ENCODE measurements at places on chromosomes 3 and 15.

GRCh38 chr3:48845170-48845569 is 2.5 kb downstream of the PRKAR2A start:
- DNase-seq: no peak

- peak; percentile 50 for DNase-seq
These were observed 19.5 kb downstream of the SETMAR start for GRCh38 chr3:4322635-4323034.

DNA sequence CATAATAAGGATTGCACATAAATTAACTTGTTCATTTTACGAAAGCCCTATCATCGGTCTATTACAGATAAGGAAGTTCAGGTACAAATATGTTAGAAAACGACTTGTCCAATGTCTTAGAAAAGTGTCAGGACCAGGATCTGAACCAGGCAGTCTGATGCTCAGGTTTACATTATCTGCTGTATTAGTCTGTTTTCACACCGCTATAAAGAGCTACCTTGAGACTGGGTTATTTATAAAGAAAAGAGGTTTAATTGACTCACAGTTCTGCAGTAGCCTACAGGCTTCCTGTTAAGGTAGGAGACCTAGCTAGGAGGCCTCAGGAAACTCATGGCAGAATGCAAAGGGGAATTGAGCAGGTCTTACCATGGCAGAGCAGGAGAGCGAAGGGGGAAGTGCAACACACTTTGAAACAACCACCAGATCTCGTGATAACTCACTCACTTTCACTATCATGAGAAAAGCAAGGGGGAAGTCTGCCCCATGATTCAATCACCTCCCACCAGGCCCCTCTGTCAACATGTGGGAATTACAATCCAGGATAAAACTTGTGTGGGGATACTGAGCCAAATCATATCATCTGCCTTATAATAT is 45.8 kb upstream of the GOLIM4 start:
- DNase-seq: no peak

DNA sequence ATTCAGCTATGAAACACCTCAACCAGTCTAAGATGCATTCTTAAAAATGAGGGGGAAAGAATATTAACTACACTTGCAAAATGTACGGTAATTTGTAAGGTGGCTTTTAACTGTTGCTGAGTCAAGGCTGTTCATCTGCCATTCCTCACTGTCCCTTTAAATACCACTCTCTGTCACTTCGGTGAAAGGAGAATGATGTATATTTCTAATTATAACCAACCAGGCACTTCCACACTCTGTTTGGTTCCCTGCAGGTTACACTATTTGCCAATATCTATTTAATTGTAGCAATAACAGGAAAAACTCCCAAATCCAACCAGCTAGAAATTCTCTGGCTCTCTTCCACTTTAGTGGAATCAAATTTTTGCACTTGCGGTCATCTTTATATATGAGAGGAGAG is 70.5 kb upstream of the SLCO3A1 start:
- no peak for DNase-seq

DNA sequence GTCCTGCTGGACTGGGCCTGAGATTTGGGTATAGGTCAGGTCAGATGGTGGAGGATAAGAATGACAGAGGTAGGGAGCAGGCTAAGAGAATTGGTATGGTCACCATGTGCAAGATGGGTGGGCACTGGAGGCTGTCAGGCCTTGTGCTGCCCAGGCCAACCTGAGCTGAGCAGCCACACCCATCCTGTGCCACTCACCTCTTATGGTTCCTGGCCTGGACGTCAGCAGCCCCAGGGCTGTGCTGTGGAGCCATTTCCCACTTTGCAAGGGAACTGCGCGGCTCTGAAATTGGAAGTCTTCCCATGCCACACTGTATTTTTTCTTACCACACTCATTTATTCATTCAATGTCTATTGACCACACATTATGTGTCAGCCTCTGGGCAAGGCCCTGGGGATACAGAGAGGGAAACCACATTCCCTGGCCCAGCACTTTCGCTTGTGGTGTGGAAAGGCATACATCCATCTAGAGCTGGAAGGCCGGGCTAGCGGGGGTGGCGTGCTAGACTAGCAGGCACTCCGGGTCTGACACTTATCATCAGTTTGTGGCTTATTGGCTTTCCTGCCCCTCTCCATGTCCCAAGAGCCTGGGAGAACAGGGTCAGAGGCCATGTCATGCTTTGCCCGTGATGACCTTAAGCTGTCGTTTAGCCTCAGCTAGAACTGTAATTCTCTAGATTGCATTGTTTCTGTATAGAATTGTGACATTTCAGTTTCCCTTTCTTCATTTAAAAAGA is 51.1 kb upstream of the POLG start:
- DNase-seq: peak; percentile 28

GRCh38 chr15:80758130-80758745 is 20.9 kb upstream of the CEMIP start:
- no peak for DNase-seq

DNA sequence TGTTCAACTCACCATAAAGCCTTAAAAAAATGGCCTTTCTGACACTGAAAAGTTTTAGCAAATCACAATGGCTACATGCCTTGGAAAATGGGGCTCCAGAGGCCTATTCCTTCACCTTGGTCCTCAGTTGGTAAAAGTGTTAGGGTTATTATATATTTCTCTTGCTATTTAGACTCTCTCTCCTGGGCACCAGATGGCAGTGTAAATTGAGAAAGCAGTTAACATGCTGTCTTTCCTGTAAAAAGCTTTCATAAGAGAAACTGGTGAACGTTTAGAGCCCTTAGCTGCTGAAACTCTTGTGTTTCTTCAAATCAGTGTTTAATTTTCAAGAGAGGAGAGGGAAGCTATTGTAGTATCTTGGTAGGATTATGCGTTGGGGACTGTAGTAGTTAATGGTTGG is 89.9 kb downstream of the LRTM1 start:
- DNase-seq: no peak

DNA sequence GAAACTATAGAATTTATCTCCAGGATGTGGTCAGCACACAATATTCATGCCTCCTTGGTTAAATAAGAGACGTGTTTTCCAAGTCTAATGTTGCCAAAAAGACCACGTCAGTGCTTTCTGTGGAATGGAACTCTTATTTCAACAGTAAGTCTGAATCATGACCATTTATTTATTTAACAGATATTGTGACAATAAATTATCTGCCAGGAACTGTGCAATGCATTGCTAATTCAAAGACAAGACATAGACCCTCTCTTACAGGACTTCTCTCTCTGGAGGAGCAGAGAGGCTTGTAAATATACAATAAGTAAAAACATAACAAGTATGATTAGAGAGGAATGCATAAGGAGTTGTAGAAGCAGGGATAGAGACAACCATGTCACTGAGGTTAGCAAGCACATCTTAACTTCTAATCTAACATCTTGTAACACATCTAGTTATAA is 227.5 kb downstream of the DTWD1 start:
- no peak for DNase-seq

DNA sequence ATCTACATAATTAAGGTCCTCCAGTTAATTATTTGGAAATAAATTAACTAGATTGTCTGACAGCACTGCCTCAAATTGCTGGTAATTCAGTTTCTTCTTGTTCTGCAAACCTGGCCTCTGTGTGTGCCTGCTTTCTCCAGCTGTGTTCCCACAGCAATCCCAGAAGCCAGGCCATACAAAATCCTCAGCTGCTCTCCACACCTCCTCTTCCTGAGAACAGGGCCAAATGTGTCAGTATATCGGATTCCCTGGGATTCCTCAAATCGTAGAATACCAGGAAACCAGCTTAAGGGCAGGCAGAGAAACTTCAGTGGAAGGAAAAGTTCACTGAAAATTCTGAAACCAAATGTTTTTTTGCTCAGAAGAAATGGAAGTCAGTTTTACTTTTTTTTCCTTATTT is 261.4 kb downstream of the ZMAT3 start:
- DNase-seq: no peak

DNA sequence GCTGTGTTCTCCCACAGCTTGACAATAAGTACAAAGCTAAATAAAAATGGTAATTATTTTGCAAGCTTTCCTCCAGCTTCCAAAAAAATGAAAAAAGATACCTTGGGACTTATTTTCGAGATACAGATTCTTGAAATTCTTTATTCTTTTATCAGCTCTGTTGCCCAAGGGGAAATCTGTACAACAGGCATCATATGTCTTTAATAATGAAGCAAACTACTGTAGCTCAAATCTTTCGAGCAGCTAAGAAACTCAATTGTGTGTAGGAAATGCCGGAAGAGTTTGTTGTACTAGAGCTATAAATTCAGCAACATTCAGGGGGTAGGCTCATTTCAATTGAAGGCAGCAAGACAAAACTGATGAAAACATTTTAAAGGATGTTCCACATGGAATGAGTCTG is 297.7 kb downstream of the GBE1 start:
- DNase-seq: no peak

DNA sequence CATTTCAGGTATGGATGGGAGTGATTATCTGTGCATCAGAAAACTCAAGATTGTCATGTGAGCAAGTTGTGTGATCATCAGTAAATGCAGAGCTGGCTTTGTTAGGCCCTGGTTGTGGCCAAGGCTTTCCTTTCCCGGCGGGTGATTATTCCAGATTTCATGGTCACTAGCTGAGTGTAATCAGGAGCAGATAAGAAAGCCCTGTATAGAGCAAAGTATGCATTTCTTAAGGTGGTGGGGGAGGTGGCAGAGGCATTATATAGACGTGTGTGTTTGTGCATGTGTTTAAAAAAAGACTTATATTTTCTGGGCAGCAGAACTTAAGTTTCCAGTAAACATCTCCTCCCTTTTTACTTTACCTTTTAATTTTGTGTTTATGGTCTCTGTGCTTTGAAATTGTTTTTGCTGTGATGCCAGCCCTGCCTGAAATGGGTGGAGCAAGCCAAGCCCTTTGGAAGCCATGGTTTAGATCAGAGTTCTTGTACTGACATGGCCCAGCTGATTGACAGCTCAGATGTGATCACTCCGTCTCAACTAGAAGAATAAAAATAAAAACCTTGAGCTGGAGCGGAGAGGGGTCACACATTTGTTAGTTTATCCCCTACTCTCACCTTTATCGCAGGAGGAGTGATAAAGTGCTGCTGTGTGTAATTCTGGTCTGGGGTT is 22.2 kb downstream of the SMAD3 start:
- DNase-seq: no peak

- DNase-seq: no peak
These were observed 31.1 kb downstream of the TMEM212 start for GRCh38 chr3:171874251-171874681.

DNA sequence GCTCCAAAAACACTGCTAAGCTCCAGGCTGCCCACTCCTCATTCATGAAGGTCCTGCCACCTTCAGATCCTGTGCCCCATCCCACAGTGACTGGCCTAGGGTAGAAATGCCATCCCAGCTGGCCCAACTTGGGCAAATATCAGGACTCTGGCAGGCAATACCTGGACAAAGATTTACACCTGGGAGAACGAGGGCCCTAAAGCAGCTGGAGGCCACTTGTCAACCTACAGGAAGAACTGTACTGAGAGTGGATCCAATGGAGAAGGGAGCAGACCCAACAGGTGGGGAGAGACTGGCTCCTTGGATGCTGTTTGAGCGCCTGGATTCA is 57.1 kb upstream of the GATA2 start:
- no peak for DNase-seq

GRCh38 chr15:65219137-65219536 is 7.9 kb upstream of the CILP start:
- DNase-seq: no peak

- no peak for DNase-seq
These were observed 84.7 kb upstream of the FAM3D start for GRCh38 chr3:58751235-58751634.

DNA sequence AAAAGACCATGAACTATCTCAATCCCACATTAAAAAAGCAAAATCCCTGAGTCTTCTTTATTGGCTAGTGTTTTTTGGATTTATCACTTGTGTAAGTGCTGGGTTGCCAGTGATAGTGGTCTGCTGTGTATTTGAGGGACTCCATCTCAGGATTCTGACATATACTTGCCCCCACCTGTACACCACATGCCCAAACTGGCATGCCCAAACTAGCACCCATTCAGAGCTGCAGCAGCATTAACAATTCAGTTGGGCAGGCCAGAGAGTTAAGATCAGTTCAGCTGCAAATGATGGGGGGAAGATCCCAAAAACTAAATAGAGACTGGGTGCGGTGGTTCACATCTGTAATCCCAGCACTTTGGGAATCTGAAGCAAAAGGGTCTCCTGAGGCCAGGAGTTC is 6.3 kb upstream of the TIPIN start:
- DNase-seq: no peak

- no peak for DNase-seq
These were observed 662.4 kb downstream of the FHIT start for GRCh38 chr3:60588806-60589205.

GRCh38 chr3:129651435-129652202 is 45.1 kb upstream of the PLXND1 start:
- no peak for DNase-seq

DNA sequence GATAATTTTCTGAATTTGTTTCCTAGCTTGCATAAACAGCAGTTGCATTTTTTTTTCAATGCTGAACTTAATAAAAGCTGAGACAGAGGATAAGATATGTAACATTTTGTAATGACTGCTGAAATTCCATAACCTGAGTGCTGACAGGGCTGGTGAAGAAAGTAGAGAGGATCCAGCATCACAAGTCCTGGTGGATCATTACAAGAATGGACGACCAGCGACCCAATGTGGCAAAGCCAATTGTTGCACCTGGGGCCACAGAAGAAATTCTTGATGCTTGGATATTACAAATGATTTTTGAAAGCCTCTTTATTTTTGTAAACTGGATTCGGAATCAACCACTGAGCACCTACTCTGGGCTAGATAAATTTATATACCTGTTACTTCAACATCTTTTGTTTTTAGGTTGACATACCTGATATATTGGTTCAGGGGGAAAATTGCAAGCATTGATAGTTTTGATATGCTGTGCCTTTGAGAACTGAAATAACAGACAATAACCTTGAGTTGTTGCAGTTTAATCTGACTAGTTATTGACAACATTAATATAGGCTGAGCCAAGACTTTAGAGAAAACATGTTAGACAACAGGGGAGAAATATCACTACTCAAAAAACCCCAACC is 3.9 kb upstream of the ACTL6A start:
- peak; percentile 51 for DNase-seq

DNA sequence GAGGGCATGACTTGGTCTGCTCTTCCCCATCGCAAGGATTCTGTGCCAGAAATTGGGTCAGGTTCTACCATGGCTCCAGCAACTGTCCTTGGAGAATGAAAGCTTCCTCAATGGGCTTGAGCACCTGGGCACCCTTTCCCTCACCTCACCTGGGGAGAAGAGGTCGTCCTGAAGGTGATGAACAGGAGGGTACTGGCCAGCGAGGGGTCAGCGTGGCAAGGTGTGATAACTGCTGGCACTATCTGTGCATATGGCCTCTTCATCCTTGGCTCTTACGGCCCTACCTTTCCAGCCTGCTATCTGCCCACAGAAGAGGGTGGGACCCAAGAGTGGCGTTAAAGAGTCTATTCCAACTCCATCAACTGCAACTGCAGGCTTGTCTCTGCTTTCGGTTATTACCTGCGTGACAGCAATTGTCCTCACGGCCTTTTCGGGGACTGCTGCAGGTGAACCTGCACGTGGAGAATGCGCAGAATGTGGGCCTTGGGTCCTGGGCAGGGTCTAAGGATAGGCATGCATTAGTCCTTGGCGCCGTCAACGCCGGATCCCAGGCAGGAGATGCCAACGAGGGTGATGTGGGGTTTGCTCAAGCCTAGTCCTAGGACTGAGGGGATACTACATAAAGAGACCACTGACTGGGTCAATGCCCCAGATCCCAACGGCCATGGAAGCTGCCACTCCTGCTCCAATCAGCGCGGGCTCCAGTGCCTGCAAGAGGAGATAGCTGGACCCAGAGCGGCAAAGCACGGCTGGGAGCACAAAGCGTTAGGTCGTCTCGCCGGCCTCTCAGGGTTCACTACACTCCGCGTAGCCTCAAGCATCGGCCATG is 625 bp upstream of the RBM15B start:
- DNase-seq: no peak

Measured in right lobe of liver (tissue), 6 donors.